Activated naive CD4-positive, alpha-beta T cell (primary cell): ENCODE measurements at places on chromosomes 2 and 18.

DNA sequence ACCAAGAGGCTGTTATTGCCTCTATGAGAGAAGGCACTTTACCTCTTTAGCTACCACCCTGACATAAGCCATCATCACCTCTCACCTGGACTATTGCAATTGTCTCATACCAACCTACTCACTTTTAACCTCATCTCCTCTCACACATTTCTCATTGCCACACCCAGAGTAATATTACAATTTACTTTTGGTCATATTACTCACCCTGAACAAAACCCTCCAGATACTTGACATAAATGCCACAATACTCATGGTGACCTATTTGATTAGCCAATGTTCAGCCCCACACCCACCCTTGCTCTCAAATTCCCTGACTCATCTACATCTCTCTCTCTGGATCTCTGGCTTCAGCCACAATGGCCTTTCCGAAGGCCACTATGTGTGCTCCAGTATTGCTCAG lies 90.9 kb upstream of the CDH7 start:
- no peak for DNase-seq

- no peak for DNase-seq
Measured at GRCh38 chr2:42191285-42192009, 22.3 kb downstream of the EML4 start.

DNA sequence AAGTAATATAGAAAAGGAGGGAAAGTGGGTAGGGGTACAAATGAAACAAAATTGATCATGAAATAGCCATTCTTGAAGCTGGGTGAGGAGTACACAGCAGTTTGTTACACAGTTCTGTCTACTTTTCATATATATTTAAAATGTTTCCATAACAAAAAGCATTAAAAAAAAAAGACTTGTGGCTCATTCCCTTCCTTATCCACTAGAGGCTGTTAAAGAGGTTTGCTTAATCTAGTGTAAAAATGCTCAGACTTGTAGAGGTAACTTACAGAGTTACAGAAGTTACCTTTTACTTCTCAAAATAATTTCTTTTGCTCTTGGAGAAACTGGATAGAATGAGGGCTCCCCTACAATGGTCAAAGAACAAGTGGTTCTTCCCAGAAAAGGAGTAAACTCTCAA lies 8.1 kb upstream of the WIPF1 start:
- no peak for DNase-seq

DNA sequence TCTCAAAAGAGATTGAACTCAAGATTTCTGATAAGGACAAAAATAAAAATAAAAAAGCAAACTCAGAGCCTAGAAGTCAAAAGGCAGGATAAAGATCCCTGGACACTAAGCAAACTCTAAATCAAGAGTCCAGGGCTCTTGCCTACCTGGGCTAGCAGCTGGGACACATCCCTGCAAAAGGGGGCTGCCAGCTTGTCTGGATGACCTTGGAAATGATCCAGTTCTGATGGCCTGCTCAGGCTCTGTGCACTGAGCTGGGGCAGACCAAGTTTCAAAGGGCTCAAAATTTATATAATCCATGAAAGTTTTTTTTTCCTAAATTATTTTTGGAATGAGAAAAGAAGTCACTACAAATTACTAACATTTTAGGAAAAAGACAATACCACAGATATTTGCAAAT lies 557.3 kb downstream of the CNTNAP5 start:
- no peak for DNase-seq

- no peak for DNase-seq
Measured at GRCh38 chr2:236211296-236211695, 43.1 kb upstream of the GBX2 start.

- no peak for DNase-seq
Measured at GRCh38 chr2:129768485-129769184, 210.8 kb upstream of the RAB6C start.

DNA sequence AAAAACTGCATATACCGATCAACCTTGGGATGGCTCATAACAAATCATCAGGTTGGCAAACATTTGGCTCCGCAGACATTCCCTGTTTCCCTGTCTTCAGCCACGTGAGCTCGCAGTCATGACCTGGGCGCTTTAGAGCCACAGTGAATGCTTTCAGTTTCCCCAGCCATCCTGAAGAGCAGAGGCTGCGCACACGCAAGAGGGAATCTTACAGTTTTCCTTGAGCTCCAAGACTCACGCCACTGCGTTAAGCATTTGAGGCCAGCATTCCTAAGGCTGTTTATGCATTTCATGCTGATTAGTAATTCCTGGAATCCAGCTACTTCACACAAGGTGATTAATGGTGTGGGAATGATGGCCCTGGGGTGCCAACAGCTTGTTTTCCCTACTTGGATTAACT lies 95.1 kb downstream of the MTCL1 start:
- DNase-seq: no peak

DNA sequence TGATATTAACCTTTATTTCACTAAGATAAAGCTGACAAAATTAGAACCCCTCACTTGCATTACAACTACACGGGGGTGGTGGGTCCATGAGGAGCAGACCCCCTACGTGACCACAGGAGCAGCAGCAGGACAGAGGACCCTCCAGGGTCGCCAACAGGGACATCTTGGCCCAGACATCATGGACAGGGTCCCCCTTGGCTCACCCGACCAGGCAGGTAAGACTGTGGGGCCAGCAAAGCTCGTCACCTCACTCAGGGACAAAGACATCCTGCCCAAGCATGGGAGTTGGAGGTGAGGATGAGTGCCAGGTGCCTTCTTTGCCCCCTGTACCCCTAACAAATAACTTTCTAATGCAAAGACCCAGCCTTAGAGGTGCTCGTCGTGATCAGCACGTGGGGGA lies 111.3 kb upstream of the RAB6C start:
- no peak for DNase-seq

DNA sequence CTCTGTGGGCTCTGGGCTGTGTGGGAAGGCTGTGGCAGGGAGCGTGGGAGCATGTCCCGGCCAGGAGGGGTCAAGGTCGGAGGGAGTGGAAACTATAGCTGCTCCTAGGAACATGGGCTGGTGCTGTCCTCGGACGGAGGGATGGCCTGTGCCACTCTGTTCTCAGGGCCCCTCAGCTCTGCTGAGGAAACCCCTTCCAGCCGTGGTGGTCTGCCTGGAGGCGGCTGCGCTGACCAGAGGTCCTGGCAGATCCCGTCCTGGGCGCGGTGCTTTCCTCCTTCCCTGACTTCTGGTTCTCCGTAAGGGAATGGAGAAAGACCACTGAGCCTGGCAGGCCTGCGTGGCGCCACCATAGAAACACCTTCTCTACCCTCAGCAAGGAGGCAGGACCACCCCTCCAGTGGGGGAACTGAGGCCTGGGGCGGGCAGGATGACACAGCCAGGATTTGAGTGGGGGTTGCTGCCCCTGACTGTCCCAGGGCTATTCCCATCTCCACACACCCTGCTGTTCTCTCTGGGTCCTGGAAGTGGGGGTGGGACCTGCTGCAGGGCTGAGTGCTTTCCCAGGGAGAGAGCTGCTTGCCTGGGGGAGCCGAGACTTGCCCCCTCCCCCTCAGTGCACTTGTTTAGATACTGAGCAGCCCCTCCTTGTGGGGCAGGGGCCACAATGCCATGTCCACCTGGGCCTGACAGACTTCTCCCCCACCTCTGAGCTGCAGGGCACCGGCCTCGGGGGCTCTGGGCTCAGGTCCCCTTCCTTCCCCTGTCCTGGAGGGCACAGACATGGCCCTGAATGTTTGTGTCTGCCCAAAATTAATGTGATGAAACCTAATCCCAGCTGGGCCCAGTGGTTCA lies 301.0 kb upstream of the HS6ST1 start:
- no peak for DNase-seq

GRCh38 chr2:62347563-62348270 lies 151.8 kb downstream of the B3GNT2 start:
- DNase-seq: no peak

DNA sequence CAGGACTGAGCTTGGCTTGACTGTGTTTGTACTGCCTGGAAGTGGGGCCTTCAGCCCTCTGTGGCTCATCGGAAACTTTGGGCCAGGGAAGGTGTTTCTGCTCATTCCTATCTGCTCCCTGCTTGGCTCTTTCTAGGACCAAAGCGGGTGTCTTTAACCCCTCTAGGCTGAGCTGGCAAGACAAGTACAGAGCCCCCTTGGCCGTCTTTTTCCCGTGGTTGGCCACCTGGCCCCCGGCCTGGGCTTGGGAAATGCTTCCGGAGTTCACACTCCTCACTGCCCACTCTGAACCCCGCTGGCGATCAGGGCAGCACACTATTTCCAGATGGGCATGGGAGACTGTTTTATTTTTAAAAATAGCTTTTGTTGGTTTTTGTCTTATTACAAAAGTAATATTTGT lies 243.0 kb downstream of the DYSF start:
- DNase-seq: no peak

GRCh38 chr2:3100386-3100785 lies 277.2 kb downstream of the EIPR1 start:
- DNase-seq: no peak

DNA sequence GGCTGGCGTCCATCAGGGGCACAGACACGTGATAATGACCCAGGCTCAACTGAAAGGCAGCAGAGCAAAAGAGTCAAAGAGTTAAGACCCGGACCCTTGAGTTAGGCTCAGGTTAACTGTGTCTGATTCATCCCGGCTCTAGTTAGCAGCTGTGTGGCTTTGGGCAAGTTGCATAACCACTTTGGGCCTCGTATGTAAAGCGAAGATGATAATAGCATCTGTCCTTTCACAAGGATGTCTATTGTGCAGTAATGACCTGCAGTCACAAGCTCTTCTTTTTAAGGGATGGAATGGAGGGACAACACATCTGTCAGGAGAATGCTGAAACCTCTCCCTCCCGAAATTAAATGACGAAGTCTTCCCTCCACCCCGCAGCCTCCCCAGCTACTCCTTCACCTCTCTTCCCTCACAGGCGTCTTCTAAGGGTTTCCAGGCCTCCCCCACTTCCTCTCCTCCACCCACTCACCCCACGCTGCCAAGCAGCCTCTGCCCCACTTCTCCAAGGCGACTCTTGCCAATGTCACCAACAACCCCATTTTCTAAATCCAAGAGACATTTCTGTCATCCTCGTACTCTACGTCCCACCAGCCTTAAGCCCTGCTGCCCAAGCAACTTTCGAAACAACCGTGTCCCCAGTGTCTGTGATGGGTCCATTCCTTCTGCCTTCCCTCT lies 135.1 kb upstream of the ID2 start:
- DNase-seq: no peak

GRCh38 chr2:96733931-96734330 lies 5.9 kb downstream of the LMAN2L start:
- no peak for DNase-seq

GRCh38 chr2:43748333-43748732 lies 25.5 kb upstream of the DYNC2LI1 start:
- no peak for DNase-seq

DNA sequence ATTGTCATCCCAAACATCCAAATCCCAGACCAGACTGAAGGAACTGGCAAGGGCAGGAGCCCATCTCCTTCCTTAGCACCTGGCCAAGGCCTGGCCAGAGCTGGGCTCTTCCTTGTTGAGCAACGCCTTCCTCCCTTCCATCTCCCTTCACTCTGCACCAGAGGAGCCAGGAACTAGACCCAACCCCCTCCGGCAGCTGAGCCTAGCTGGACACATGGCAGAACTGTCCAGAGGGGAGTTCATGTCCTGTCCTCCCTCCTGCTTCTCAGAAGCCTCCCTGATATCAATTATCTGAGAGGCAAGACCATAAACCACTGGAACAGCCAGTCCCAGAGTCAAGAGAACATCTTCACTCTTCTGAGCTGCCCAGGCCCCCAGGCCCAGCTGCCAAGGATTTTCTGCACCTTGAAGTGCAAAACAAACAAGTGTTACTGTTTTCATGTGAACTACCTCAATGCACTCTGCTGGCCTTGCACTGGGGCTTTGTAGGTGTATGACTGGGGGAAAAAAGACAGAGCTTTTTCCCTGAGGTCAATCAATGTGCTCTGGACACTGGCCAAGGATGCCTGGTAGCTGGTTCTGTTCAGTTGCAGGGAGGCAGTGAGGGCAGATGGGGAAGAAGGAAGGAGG lies 107.6 kb upstream of the MSH6 start:
- no peak for DNase-seq

DNA sequence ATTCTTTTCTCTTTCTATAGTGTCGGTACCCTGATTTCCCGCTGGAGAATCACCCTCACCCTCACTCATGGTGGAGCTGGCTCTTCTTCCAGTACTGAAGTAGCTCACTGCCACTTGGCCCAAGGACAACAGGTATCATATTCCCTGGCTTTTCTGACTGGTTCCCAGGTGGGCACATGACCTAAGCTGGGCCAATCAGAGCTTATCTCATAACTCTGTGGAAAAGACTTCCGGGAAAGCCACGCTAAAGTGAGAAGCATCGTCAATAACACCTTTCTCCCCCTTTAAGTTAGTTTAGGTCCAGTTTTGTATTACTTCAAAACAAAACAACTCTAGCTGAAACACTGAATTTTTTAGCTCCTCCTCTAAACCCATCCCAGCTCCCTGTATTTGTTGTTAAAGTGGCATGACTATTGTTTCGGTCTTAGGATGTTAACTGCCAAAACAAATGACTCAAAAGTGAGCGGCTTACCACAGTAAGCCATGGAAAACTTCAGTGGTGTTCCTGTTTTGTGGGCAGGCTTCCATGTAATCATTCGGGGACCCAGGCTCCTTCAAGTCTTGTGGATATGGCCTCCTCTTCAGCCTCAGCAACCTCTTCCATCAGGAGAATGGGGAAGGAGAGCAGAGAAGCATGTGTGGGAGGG lies 137.4 kb upstream of the DLX2 start:
- DNase-seq: no peak

DNA sequence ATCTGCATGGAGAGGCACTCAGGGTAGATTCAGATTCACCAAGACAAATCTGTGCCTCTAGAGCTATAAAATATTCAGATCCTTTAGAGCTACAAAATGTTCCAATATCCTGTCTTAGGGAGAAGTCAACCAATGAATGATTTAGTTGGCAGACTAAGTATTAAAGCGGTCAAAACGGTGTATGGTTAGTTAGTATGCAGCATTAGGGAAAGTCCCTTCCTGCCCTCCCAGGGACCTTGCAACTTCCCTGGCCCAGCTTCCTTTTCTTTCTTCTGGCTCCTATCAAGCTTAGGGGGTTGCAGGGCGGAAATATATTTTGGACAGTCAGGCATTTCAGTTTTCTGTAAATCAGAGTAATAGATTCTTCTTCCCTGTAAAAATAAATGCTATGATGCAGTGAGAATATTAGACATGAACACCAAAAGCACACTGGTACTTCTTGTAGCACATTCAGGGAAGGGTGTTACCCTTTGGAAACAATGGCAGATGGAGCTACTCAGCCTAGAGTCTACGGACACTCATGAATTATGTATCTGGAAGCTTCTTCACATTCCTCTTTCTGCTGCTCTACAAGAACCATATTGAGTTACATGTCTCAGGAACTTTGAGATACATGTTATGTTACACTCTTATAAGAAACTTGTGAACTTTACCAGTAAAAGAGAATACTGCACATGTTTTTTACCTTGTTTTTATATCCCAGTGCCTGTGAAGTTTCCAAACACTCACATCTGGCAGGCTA lies 45.7 kb downstream of the CCDC93 start:
- DNase-seq: no peak

DNA sequence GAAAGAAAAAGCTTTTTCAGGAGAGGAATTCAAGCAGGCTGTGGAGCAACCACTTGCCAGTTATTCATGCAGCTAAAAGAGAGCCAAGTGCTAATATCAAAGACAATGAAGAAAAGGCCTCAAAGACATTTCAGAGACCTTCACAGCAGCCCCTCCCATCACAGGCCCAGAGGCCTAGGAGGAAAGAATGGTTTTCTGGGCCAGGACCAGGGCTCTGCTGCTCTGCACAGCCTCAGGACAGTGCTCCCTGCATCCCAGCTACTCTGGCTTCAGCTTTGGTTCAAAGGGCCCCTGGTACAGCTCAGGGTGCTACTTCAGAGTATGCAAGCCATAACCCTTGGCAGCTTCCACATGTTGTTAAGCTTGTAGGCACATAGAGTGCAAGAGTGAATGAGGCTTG lies 119.5 kb downstream of the MSTN start:
- DNase-seq: no peak
